ENCODE measurements at places on chromosomes 12 and 14.

DNA sequence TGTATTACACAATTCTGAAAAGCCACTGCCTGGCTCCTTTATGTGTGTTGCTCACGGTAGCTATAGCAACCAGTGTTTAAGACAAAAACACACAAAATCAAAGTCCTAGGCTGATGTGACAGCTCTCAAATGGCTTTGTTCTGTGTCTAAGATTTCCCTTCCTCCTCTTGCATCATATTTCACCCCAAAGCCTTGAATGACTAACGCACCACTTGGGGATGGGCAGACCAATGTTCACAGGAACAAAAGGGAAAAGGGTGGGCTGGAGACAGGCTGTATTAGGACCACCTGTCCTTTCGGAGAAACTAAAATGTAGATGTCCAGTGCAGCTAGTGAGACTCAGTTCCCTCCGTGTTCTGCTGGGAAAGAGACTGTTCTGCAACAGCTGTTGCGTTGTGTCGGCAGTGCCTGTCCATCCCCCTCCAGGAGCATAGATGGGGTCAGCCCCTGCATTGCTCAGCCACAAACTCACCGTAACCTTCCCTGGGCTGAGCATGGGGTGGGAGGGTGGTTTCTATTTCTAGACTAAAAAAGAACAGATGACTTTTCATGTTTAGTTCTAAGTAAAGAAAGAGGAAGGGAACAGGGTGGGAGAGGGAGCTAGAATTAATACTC lies 26.8 kb upstream of the DAAM1 start:
- DNase-seq = no peak

- DNase-seq = peak; percentile 82
These were observed 50.0 kb downstream of the NCOR2 start for GRCh38 chr12:124517260-124518050.

DNA sequence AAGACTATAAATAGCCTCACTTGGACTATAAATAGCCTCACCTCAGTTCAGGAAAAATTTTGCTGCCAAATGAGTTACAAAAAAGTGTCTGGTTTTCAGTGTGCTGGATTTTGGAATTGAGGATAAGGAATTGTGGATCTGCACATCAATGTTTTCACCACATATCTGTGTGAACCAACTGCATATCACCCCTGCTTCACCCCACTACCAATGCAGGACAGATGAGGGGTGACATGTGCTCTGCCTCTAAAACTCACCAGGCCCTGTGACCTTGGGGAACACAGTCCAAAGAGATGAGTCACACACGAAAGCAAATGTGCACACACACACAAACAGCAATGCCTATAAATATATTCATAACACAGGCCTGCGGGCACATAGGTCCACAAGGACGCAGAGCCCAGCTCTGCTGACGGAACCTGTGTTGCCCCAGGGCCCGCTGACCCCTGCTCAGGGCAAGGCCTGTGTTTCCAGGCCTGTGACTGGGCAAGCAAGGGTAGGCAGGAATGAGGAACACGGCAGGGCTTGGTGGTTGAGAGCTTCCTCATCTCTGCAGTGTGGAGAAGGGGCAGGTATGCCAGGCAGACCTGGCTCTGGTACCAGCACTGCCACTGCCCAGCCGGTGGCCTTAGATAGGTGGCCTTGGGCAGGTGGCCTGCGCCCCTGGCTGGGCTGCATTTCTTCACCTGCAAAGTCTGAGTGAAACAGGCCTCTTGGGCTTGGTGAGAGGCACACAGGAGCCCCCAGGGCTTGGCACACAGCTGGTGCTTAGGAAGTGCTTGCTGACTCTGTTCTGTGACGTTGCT lies 82.4 kb downstream of the ARL6IP4 start:
- no peak for DNase-seq

- no peak for DNase-seq
These were observed 115.2 kb upstream of the RTL1 start for GRCh38 chr14:101018561-101019290.

GRCh38 chr12:128269181-128269591 lies 2.2 kb downstream of the TMEM132C start:
- no peak for DNase-seq

GRCh38 chr12:122942637-122943036 lies 23.6 kb downstream of the ABCB9 start:
- DNase-seq = no peak

- no peak for DNase-seq
These were observed 521.0 kb upstream of the ATP2B1 start for GRCh38 chr12:90229407-90230170.

- DNase-seq = no peak
These were observed 58.6 kb downstream of the FOXN4 start for GRCh38 chr12:109250523-109250922.

DNA sequence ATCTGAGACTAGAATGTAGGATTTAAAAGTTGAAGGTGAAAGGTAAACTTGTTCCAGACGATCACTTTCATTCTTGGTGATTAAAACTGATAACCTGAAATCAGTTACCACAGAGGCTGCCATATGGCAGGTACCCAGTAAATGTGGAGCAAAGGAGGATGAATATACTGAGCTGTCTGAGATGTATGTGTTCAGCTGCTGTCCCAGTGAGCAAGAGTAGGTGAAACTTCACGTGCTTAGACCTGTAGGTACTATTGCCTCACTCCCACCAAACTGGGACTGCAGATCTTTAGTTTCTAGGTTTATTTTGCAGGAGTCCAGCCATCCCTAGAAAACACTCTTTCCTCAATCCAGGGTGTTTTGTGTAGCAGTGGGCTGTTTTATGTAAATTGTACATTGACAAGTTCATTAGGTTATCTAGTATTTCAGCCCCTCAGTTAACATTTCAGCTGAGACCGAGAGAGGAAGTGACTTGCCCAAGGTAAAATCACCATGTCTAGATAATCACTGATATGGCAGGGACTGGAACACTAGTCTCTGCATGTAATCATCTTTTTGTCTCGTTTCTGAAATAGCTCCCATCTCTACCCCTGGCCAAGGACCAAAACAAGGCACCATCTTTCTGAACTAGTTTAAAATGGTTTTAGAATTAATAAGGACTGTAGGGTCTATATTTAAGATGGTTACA lies 62.7 kb downstream of the ATG14 start:
- DNase-seq = no peak

DNA sequence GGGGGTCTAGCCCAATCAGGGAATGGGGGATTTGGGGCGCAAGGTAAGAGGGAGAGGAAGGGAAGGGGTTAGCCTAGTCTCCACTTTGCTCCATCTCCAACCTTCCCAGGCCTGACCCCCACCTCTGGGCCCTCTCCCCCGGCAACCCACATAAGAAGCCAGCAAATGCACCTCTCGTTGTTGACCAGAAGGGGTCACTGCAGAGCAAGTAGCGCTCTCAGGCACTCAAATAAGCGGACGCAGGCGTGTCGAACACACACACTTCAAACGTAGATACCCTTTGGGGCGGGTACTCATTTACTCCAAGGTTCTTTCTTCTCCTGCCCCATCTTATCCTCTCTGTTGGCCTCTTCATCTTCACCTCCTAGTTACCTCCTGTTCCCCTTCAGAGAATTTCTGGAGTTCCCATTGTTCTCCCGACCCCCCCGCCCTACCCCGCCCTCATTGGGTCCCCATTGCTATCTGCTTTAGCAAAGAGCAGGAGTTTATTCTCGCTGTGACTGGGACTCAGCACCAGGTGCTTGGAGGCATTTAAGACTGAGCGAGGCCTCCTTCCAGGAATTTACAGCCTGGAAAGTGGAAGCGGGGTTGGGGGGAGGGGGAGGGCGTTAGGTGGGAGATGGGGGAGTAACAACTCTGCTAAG lies 1.5 kb upstream of the SRRM4 start:
- peak; percentile 51 for DNase-seq

GRCh38 chr12:121788176-121788818 lies 5.2 kb downstream of the RHOF start:
- no peak for DNase-seq

DNA sequence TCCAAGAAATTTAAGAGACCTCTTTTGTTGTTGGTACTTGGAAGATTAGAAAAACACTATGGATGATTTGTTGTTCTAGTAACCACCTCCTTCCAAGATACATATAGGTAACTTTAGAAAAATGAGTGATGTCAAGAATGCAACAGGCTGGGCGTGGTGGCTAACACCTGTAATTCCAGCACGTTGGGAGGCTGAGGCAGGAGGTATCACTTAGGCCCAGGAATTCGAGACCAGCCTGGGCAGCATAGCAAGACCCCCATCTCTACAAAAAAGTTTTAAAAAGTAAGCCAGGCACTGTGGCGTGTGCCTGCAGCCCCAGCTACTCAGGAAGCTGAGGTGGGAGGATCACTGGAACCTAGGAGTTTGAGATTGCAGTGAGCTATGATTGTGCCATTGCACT lies 97.8 kb downstream of the PCNX1 start:
- DNase-seq = no peak

DNA sequence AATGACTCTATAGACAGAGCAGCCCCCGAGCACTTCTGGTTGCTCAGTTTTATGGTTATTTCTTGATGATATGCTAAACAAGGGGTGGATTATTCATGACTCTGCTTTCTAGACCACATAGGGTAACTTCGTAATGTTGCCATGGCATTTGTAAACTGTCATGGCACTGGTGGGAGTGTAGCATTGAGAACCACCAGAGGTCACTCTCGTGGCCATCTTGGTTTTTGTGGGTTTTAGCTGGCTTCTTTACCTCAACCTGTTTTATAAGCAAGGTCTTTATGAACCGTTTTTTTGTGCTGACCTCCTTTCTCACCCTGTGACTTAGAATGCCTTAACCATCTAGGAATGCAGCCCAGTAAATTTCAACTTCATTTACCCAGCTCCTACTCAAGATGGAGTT lies 1036.2 kb upstream of the FLRT2 start:
- DNase-seq = no peak
